T-cell (primary cell): ENCODE measurements at places on chromosomes 16 and 17.

- H3K36me3 ChIP-seq = no peaks in the 10 kb centered on the region
- no peaks in the 10 kb centered on the region for H3K27me3 ChIP-seq
Observed at GRCh38 chr16:84518804-84519341, 14.4 kb upstream of the MEAK7 start.

DNA sequence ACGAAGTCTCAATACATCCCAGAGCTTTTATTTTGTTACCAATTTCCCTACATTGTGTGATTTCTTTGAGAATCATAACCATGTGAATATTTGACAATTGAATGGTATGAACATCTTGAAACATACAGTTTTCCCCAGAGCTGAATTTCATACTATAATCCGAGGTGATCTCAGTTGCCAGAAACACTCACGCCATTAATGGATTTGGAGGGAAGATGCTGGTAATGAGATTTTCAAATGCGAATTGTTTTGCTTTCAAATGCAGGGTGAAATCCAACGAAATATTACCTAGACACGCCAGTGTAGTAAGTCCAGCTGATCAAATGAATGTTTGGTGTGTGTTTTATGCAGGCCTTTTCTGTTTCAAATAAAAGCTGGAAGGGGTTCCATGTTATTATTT, 277.8 kb upstream of the CDH5 start:
- DNase-seq = no peak
- no peaks in the 10 kb centered on the region for H3K27me3 ChIP-seq
- no peak overlapping the region for H3K27ac ChIP-seq
- H3K4me1 ChIP-seq = no peaks in the 10 kb centered on the region

GRCh38 chr17:1440921-1441320, 15.1 kb downstream of the CRK start:
- H3K36me3 ChIP-seq = peaks cover 20% of the 10 kb centered on the region
- no peaks in the 10 kb centered on the region for H3K27me3 ChIP-seq
- H3K27ac ChIP-seq = no peak overlapping the region
- H3K4me3 ChIP-seq = no peak overlapping the region
- no peak for DNase-seq

- H3K4me3 ChIP-seq = no peak overlapping the region
- H3K27ac ChIP-seq = no peak overlapping the region
- no peak for DNase-seq
- H3K4me1 ChIP-seq = peaks cover 2% of the 10 kb centered on the region
- peaks cover 23% of the 10 kb centered on the region for H3K27me3 ChIP-seq
- no peaks in the 10 kb centered on the region for H3K36me3 ChIP-seq
Observed at GRCh38 chr17:46984341-46984740, 5.3 kb upstream of the RPRML start.

DNA sequence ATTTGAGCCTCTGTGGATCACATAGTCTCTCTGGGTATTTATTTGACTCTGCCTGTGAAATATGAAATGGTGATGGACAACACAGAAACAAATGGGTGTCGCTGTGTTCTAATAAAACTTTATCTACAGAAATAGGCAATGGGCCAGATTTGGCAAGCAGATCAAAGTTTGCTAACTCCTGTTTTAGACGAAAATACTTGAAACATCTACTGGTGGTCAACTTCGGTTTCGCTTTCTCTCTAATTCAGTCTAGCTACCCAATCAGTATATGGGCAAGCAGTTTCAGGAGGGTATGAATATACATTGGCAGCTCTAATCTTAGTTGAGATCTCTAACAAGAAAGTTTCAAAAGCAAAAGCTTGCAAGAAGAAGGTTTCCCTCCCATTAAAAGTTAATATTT, 60.1 kb upstream of the DYNLRB2 start:
- no peaks in the 10 kb centered on the region for H3K36me3 ChIP-seq
- no peaks in the 10 kb centered on the region for H3K4me1 ChIP-seq
- no peak overlapping the region for H3K27ac ChIP-seq
- peaks cover 5% of the 10 kb centered on the region for H3K27me3 ChIP-seq
- DNase-seq = no peak

DNA sequence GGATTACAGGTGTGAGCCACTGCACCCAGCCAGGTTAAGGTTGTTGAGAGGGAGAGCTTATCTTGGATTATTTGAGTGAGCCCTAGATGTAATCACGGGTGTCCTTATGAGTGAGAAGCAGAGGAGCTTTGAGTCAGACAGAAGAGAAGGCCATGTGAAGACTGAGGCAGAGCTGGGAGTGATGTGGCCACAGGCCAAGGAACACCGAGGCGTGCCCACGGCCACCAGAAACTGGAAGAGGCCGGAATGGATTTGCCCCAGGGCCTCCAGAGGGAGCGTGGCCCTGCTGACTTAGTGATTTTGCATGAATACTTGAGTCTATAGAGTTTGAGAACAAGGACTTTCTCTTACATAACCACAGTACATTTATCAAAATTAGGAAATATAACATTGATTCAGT, 137.7 kb downstream of the RPTOR start:
- no peak overlapping the region for H3K27ac ChIP-seq
- H3K36me3 ChIP-seq = no peaks in the 10 kb centered on the region
- H3K4me1 ChIP-seq = peaks cover 11% of the 10 kb centered on the region
- H3K27me3 ChIP-seq = no peaks in the 10 kb centered on the region
- H3K4me3 ChIP-seq = no peak overlapping the region
- no peak for DNase-seq
